Stimulated activated CD8-positive, alpha-beta memory T cell treated with anti-CD3 and anti-CD28 coated beads, Interleukin-2, amount 100 ng/mL, for 1 hour (primary cell): ENCODE measurements at places on chromosomes 3 and 15.

DNA sequence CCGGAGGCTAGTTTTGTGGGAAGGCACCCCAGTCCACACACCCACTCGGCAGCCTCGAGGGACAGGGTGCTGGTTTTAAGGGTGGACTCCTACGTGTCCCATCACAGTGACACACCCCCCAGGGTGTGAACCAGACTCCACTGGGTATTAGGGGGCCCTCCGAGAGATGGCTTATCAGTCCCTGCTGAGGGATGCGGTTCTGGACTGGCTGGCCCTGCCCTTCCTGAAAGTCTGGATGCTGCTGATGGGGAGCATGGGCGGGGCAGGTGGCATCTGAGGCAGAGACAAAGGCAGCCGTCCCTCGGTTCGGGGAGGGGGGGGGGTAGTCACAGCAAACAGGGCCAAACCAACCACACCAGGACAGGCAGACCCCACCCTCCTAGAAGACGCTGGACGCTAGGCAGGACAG is 939 bp upstream of the ULK3 start:
- no peak for DNase-seq

DNA sequence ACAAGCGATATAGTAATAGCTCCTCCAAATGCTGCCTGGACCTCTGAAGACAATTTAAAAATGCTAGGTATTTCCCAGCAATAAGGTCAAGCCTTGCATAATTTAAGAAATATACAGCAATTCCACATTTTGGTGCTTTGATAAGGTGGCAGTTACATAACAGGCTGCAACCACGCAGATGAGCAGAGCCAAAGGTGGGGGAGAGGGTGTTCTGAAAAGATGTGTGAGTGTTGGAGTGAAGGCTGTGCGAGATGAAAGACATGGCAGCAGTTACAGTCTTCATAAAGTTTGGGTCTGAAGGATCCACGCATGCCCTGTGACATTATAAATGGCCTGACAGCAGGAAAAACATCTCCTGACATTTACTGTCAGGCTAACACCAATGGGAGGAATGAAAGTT is 26.1 kb downstream of the CTDSPL start:
- no peak for DNase-seq

DNA sequence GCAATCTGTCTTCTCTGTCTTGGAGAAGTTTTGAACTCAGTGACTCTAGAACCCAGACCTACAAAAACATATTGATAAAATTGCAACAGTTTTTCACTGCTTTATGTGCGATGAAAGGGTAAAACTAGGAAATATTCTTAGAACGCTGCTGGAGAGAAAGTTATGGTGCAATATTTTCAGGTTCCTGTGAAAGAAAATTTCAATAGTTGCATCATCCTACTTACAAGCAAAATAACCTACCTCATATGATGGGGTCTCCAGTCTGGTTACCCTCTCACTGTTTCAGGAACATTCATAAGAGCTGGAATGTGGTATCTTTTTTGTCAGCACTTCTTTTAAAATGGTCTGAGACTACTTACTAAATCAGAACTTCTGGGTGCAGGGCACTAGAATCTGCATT is 27.1 kb downstream of the GATM start:
- DNase-seq: no peak

DNA sequence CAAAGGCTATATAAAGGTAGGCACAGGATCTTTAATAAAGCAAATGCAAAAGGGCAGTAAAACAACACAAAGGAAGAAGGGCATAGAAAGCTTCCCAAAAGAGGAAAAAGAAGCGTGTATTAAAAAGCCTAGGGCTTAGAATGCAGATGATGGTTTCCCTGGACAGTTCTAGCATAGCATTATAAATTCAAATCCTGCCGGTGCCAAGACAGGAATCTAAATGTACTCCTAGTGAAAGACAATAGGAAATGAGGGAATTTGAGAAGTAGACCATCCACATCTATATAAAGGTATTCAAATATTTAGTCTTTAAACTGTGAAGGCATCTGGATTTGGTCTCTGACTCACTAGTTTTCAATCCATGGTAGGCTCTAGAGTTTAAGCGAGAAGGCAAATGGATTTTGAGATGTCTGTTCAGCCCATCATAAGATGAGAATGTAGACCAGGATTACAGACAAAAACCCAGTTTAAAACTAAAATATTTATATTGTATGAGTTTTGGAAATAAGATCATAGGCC is 431.8 kb downstream of the TBL1XR1 start:
- no peak for DNase-seq

- DNase-seq: no peak
These were observed 21.3 kb downstream of the ITGA11 start for GRCh38 chr15:68410466-68411342.

- DNase-seq: no peak
These were observed 19.4 kb downstream of the CDV3 start for GRCh38 chr3:133592843-133593242.

DNA sequence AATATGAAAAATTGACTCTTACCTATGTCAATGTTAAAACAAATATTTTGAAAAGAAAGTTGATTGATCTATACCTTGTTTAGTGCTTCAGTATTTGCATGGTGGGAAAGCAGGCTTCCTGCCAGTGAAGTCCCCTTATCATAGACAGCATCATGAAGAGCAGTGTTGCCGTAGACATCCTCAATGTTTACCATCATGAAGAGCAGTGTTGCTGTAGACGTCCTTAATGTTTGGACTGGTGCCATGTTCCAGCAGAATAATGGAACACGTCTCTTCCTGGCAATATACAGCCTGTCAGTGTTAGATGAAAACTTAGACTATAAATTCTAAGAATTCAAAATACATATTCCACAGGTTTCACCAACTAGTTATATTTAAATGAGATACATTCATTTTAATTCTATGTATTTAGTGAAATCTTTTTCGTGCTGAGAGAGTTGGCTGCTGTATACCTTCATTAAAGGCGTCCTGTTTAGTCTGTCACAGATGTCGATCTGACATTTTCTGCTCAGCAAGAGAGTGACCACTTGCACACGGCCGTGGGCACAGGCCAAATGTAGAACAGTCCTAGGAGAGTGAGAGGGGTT is 116.8 kb downstream of the LMLN start:
- no peak for DNase-seq

- no peak for DNase-seq
These were observed 38.2 kb downstream of the TRANK1 start for GRCh38 chr3:36906504-36907149.

DNA sequence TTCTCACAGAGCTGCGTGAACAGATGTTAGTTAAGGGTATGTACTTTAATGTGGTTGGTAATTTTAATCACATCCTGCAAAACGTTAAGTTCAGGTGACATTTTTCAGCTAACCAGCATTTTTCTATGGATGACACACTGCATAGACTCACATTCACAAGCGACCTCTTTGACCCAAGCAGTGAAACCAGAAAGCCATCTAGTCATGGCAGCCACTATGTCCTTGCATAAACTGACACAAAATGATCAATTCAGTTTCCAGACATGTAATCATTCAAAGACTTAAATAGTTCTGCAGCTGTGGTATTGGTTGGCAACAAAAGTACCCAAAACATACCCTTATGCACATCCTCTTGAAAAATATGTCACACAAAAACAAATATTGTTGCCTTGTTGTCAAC is 7.4 kb upstream of the CAPN7 start:
- no peak for DNase-seq

DNA sequence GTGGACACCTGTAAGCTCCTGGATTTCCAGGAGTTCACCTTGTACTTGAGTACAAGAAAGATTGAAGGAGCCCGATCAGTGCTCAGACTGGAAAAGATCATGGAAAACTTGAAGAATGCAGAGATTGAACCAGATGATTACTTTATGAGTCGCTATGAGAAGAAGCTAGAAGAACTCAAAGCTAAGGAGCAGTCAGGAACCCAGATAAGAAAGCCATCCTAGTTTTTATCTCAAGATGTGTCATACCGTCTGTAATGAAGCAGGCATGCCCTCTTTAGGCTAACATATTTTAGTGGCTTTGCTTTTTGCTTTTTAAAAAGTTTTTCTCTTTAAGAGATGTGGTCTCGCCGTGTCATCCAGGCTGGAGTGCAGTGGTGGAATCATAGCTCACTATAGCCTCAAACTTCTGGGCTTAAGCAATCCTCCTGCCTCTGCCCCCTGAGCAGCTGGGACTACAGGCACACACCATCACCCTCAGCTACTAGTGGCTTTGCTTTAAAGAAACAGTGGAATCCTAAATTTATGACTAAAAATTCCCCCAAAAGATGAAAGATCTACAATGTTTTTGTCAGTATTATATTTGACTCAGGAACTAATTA is 28.1 kb downstream of the EXOG start:
- DNase-seq: no peak

DNA sequence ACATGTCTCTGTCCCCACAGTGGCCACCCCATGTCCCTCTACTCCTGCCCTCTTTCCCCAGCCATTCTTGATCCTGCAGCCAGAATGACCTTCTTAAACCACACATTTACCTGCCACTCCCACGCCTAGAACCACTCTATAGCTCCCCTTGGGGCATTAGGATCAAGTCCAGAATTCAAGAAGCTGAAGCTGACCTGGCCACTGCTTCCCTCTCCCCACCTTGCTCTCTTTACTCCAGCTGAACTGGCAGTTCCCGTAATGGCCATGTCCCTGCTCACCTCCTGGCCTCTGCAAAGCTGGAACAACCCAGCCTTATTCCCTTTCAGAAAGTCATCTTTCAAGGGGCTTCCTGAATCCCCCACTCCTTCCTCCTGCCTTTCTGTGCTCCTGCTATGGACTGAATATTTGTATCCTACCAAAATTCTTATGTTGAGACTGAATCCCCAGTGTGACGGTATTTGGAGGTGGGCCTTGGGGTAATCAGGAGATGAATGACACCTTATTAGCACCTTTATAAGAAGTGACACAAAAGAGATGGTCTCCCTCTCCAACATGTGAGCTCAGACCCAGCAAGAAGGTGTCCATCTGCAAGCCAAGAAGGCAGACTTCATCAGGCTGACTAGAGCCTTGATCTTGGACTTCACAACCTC is 3.8 kb downstream of the CSRNP1 start:
- DNase-seq: no peak

DNA sequence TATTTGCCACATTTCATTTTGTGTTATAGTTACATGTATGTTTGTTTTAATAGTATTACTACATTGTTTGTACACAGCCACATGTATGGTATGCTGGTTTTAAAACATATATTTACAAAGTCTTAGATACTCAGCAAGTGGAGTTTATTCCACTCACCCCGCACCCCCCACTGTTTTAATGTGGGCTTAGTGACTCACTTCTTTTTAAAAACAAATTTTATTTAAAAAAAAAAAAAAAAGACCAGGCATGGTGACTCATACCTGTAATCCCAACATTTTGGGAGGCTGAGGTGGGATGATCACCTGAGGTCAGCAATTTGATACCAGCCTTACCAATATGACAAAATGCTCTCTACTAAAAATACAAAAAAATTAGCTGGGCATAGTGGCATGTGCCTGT is 26.9 kb upstream of the TJP1 start:
- DNase-seq: no peak

DNA sequence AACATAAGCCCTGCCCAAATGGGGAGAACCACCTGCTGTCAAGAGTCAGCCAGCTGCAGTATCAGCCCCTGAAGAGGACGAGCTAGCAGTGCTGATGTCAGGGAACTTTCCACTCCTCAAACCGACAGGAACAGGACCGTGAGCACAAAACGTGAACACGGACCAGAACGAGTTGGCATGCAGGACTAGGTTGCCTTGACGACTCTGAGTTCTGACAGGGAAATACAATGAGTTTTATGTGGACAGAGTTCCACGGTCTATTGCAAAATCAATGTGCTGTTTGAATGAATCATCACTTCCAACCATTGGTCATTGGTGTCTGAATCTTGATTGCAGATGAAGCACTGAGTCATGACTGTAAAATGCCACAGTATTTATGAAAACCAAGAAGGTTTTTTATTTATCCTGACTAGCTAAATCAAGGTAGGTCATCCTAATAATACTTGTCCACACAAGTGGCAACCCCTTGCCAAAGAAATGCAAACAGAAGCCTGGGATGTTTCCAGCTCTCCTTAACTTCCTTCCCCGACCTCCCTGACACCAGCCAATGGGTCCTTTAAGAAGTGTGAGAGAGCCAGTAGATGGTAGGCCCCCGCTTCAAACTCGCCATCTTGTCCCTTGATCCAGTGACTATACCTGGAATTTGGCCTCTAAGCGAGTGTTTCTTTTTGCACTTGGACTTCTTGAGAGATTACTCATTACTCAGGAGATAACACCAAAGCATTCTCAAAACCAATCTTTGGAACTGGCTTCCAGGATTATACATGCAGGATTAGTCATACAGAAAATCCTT is 119.6 kb downstream of the ASB7 start:
- no peak for DNase-seq

DNA sequence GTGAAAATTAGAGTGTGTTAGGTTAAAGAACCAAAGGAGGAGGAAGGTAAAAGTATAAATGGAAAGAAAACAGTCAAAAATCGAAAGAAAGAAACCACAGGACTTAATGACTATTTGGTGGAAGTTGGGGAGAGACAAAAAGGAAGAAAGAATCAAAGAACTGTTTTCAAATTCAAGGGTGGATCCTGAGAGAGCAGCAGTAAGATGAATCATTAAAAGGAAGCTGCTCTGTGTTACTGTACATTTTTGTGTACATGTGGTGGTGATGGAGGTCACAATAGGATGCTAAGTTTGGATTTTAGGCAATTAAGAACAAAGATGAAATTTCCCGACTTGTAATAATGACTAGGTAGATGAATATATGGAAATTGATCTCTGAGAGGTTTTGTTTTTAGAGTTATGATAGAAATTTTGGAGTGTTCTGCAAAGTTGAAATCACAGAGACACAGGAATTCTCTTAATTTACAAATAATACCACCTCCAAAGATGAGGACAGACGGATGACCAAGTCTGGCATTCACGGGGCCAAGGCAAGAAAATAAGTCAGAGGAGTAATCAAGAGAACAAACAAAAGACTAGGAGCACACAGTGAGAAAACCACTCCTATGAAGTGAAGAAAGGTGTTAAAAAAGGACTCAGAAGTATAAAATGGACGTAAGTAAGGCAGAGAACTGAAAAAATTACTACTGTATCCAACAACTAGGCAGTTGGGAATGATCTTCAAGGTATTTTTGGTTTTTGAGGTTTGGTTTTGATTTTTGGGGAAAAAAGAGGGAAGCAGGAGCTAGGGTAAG is 7.1 kb downstream of the DHX36 start:
- no peak for DNase-seq

DNA sequence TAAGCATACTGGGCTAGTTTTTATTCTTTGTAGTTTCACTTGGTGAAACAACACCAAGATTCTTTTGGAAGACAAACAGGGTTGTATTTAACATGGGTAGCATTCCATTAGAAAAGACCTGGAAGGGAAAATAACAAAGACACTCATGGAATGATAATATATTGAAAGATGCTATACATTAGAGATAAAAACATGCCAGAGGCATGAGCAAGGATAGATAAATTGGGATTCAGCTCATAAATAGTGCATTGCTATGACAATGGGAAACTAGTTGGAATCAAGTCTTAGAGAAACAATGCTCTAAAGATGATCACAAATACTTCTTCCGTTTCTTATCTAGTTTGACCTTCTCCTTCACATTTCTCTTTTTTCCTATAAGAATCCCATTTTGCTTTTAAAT is 677.4 kb downstream of the ZNF385D start:
- no peak for DNase-seq
